OCI-LY7 (cell line): ENCODE measurements at places on chromosomes 1 and 21. TPM values are rescaled to one million over a fixed set of nuclear protein-coding genes. Genes with fewer than 3 reads are reported as not detected.

GRCh38 chr1:171509191-171509590 lies 23.9 kb downstream of the PRRC2C start:
- no peak for DNase-seq

- DNase-seq, result no peak
Measured at GRCh38 chr1:225354906-225355305, 72.9 kb downstream of the LBR start.

Gene DNASE2B
- total RNA-seq, result not detected in 2 replicates

Gene PER3
- total RNA-seq, result 13.1 and 15.9 TPM in 2 replicates

- no peak for DNase-seq
Measured at GRCh38 chr1:241156231-241156965, 200.6 kb downstream of the RGS7 start.

Gene DSCAM
- not detected in 2 replicates for total RNA-seq

- DNase-seq, result peak; percentile 24
Measured at GRCh38 chr1:50970931-50971582, 1.0 kb downstream of the CDKN2C start.

DNA sequence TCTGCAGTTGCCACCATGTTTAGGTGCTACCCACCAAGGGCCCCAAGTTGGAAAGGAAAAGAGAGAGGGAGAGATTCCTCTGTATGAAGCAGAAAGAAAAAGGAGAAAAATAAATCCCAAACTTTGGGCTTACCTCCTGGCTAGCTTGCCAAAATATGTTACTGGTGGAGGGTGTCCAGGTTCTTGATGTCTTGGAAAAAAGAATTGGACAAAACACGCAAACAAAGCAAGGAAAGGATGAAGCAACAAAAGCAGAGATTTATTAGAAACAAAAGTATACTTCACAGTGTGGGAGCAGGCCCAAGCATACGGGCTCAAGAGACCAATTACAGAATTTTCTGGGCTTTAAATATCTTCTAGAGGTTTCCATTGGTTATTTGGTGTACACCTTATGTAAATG lies 204.5 kb upstream of the LRRC7 start:
- DNase-seq, result no peak

- DNase-seq, result no peak
Measured at GRCh38 chr21:37528150-37528937, 161.8 kb downstream of the DYRK1A start.

GRCh38 chr1:59323879-59324278 lies 27.0 kb downstream of the FGGY start:
- DNase-seq, result no peak

Gene TDRD10
- not detected in 2 replicates for total RNA-seq

GRCh38 chr1:74464037-74464436 lies 48.4 kb downstream of the LRRC53 start:
- no peak for DNase-seq

DNA sequence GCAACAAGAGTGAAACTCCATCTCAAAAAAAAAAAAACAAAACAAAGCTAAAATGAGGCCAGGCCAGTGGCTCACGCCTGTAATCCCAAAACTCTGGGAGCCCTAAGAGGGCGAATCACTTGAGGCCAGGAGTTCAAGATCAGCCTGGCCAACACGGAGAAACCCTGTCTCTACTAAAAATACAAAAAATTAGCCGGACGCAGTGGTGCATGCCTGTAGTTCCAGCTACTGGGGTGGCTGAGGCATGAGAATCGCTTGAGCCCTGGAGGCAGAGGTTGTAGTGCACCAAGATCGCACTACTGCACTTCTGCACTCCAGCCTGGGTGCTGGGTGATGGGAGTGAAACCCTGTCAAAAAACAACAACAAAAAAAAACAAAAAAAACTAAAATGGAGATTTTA lies 191.2 kb upstream of the SGIP1 start:
- DNase-seq, result peak; percentile 70

Gene ERRFI1
- not detected in 2 replicates for total RNA-seq

DNA sequence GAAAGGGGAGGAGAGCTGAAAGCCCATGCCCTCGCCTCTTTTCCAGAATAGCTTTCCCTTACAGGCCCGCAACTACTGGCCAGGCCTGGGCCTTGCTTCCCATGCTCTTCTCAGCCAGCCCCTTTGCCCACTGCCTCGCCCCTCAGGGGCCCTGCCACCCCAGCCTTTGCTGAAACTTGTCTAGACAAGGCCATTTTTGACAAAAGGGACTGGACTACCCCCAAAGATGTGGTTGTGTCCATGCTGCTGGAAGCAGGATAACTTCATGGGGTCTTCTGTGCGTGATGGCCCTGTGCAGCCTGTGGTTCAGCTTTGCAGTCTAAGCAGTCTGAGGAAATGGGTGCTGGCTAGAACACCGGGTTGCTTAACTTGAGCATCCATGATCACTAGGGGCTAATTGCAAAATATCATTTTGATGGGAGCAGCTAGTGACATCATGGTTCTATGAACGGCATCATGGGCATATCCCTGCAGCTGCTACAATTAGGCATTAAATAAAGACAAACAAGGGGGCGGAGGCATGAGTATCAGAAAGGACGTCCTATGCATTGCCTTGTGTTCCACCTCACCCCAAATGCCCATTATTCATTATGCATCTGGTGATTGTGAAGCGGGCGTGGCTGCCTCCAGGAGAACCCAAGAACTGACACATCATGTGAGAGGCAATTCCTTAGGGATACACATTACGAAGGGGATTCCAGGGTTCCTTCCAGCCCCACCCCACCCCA lies 36.8 kb downstream of the NTPCR start:
- DNase-seq, result no peak

- DNase-seq, result no peak
Measured at GRCh38 chr1:55015731-55016620, 17.2 kb downstream of the BSND start.

DNA sequence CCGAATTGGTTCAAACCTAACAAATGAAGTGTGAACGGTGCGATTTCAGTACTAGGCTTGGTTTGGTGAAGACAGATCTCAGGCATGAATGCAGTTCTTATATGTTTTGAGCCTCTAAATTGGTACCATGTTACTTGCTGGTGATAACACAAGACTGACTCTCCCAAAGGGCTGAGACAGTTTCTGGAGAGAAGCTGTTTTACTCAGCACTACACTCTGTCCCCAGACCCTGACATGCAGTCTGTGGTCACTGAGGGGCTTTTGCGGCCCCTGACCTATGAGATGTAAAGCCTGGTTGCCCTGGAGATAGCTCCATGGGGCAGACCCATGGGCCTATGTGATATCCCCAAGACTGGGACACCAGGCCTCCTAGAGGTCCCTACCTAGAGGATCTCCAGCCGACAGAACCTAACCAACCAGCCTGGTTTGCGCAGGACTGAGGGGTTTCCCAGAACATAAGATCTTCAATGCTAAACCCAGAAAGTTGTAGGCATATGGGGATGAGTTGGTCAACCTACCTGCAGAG lies 19.4 kb upstream of the FOXE3 start:
- no peak for DNase-seq

GRCh38 chr1:5447503-5447960 lies 544.7 kb downstream of the NPHP4 start:
- no peak for DNase-seq

- no peak for DNase-seq
Measured at GRCh38 chr1:118252624-118253023, 67.6 kb upstream of the SPAG17 start.

Gene CR2
- total RNA-seq, result 11.7 and 13.5 TPM in 2 replicates

DNA sequence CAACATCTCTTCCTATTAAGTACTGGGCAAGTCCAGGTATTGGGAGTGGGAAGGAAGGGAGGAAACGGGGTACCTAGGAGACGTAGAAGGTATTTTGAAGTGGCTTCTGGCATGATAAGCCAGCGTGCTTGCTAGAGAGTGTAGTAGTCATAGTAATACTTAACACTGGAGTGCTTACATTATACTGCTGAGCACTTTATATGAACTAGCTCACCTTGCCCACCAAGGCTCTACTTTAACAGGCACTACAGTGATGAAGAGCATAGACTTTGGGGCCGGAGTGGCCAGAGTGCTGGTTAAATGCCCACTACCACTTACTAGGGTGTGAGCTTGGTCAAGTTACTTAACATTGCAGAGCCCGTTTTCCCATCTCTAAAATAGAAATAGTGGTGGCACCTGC lies 61.7 kb downstream of the ACP6 start:
- no peak for DNase-seq

Gene AQP10
- total RNA-seq, result not detected in 2 replicates

DNA sequence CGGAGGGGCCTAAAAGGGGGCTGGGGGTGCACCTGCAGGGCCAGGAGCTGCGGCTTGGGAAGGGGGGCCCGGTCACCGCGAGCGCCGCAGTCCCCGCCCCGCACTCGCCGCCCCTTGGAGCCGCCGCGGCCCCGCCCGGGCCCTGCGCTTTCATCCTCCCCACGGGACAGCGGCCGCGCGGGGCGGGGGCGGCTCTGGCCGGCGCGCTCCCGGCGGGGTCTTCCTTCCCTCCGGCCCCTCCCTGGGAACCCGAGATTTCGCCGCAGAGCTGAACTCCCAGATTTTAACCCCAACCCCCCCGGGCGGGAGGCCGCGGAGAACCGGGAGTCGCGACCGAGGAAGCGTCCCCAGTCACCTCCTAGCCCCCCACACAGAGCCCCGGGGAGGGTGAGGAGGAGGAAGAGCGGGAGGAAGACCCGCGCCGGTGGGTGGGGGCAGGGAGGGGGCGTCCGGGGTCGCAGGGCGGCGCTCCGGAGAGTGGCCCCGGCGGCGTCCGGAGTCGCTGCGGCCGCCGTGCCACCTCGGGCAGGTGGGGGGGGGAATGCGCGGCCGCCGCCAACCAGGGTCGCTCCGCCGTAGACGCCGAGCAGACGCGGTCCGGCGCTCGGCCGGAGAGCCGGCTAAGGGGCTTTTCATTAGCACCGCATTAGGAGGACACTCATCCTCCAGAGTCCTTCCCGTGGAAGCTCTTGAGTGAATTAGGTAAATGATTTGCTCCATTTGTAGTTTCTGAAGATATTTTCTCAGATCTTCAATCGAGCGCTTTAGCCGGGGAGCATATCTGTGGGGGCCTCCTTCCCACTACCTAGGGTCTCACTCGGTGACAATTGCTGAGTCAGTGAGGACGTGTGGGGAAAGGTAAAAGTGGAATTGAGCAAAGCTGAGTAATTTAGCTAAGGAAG lies 31.6 kb upstream of the NFIA start:
- DNase-seq, result no peak

Gene F5
- not detected in 2 replicates for total RNA-seq

- DNase-seq, result no peak
Measured at GRCh38 chr1:65825741-65826140, 33.0 kb downstream of the PDE4B start.

DNA sequence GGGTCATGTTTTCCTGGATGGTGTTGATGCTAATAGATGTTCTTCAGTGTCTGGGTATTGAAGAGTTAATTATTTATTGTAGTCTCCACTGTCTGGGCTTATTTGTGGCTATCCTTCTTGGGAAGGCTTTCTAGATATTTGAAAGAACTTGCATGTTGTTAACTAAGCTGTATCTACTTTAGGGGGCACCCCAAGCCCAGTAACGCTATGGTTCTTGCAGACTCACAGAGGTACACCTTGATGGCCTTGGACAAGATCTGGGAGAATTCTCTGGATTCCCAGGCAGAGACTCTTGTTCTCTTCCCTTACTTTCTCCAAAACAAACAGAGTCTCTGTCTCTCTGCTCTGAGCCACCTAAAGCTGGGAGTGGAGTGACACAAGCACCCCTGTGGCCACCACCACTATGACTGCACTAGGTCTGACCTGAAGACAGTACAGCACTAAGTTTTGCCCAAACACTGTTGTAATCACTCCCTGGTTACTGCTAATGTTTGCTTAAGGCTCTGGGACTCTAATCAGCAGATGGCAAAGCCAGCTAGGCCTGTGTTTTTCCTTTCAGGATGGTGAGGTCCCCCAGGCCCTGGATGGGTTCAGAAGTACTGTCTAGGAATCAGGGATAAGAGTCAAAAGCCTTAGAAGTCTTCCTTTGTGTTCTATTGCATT lies 76.5 kb upstream of the C1orf21 start:
- DNase-seq, result no peak

DNA sequence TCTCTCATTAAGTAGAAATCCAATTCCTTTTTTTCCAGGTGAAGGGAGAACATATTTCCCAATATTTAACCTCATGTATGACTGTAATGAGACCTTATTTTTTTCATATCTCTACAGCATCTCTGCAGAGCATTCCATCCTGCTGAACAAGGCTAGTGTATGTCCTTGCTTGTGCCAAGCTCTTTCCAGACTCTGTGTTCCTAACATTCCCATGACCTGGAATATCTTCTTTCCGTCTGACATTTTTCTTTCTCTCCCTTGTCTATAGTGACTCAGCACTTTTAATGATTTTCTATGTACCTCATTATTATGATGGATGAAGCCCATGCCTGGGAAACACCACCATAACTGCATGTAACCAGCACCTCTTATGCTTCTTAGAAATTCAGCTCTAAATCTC lies 278.3 kb upstream of the NRIP1 start:
- no peak for DNase-seq

Gene GNL2
- total RNA-seq, result 66.8 and 72.1 TPM in 2 replicates

Gene VANGL1
- 1.2 TPM in 2 replicates for total RNA-seq

DNA sequence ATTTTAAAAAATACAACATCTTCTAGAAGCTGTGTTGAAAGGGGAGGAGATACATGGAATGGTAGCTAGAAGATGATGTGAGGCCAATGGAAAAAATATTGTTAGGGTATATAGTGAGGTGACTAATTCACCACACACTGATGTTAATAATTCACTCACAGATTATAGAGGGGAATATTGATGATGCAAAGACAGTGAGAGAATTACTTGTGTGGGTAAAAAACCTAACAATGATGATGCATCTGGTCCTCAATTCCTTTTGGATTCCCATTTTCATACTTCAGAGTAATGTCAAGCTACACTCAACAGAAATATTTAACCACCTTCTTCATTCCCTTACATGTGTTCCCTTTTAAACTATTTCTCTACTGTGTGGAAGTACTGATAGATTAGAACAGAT lies 169.5 kb upstream of the DPYD start:
- DNase-seq, result no peak

- no peak for DNase-seq
Measured at GRCh38 chr1:177902266-177902665, 67.6 kb downstream of the SEC16B start.

DNA sequence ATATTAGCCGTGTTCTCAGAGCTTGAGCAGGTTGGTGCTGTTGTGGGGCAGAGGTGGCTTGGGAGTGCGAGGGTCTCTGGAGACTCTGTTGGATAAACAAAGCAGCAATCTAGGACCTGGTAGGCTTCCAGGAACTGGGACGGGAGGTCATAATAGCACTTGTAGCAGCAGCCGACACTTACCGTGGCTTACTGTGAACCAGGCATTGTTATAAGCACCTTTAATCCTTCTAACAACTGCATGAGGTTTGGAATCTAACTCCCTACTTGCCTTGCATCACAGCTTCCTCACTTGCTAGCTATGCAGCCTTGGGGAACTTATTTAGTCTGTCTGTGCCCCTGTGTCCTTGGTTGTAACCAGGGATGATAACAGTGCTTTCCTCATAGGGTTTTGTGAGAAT lies 94.9 kb downstream of the NAV1 start:
- DNase-seq, result no peak

- DNase-seq, result no peak
Measured at GRCh38 chr1:181179987-181180365, 91.5 kb downstream of the IER5 start.

GRCh38 chr1:52551507-52552235 lies 1.2 kb downstream of the TUT4 start:
- peak; percentile 43 for DNase-seq

GRCh38 chr1:212797681-212798080 lies 6.0 kb downstream of the TATDN3 start:
- DNase-seq, result no peak

GRCh38 chr1:245084551-245084950 lies 70.2 kb upstream of the KIF26B start:
- DNase-seq, result no peak

GRCh38 chr1:231272880-231273279 lies 31.9 kb downstream of the GNPAT start:
- DNase-seq, result no peak

Gene C1orf105
- total RNA-seq, result not detected in 2 replicates
